Suprapubic skin (tissue), 4 donors: ENCODE measurements at places on chromosomes 2 and 18.

DNA sequence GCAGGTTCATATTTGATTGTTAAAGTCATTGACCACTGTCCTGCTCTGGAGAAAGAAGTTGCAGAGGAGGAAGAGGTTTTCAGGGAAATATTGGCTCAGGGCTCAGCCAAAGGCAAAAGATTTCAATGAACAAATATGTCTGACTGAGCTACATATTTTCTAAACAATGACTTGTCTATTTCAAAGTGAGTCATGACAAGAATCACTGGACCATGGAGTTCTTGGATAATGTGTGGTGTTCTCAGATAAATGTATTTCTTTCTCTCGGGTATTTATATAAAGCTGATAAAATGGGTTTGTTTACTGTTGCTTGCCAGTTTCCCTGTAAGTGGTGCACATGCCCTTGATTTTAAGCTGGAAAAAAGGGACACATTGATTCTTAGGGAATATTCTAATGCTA is 34.3 kb upstream of the RMP24 start:
- no peak for DNase-seq

- DNase-seq, result no peak
Measured at GRCh38 chr18:79748321-79749180, 49.2 kb upstream of the KCNG2 start.

DNA sequence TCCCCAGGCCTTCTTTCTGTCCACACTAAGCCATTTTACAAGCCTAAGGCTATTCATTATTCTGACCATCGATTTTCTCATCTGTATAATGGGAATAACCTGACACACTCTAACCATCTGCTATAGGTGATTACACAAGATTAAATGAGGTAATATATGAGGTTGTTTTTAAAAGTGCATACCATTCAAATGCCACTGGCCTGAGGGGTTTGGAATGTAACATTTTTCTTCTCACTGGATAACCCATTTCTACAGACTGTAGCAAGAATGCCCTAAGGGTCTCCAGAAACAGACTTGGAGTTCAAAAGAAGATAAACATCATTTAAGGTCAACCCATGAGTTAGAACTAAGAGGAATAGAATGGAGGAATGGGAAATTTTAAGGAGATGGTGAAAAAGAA is 111.7 kb upstream of the SETBP1 start:
- no peak for DNase-seq

GRCh38 chr18:55239740-55240139 is 280.5 kb upstream of the CCDC68 start:
- DNase-seq, result no peak
